Thoracic aorta (tissue), 2 donors: ENCODE measurements at places on chromosomes 12 and 14. TPM values are rescaled to one million over a fixed set of nuclear protein-coding genes. Genes with fewer than 3 reads are reported as not detected.

GRCh38 chr12:124259154-124260066 lies 35.5 kb upstream of the RFLNA start:
- no peak for DNase-seq

DNA sequence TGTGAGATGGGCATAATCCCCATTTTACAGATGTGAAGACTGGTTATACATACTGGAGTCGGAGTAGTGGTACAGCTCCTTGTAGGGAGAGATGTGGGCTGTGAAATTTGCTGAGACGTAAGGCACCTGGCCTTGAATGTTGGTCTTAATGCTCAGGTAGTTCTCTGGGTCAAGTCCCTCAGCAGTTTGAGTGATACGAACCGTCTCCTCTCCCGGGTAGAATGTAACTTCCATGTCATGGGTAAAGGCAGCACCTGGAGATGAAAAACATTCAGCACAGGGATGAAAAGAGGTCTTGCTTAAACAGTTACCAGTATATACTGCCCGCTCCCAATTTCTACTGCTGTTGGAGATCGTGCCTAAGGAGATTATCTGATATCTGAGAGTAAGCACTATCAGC lies 28.3 kb downstream of the NID2 start:
- no peak for DNase-seq

GRCh38 chr12:65277994-65278575 lies 398 bp upstream of the MSRB3 start:
- no peak for DNase-seq

GRCh38 chr12:127280393-127281275 lies 986.3 kb upstream of the TMEM132C start:
- DNase-seq: no peak

Gene ADCY4
- total RNA-seq: 25.5 TPM

Gene CELA1
- not detected for total RNA-seq
